ENCODE measurements at places on chromosomes 5 and 9. TPM values are rescaled to one million over a fixed set of nuclear protein-coding genes. Genes with fewer than 3 reads are reported as not detected.

ANKRD18B gene
- 2.2 TPM for polyA plus RNA-seq

CATSPER3 gene
- 0.80 TPM for polyA plus RNA-seq

GRXCR2 gene
- 0.36 TPM for polyA plus RNA-seq

OR1N1 gene
- not detected for polyA plus RNA-seq

SNCAIP gene
- 25.6 TPM for polyA plus RNA-seq

FEM1C gene
- polyA plus RNA-seq: 16.4 TPM

TRPM6 gene
- not detected for polyA plus RNA-seq

FAM13B gene
- polyA plus RNA-seq: 51.9 TPM

CCNO gene
- 0.16 TPM for polyA plus RNA-seq

CCIN gene
- polyA plus RNA-seq: not detected

C9 gene
- not detected for polyA plus RNA-seq

SLC36A3 gene
- not detected for polyA plus RNA-seq

RNF183 gene
- polyA plus RNA-seq: not detected
